ENCODE measurements at places on chromosomes 2 and 18.

- DNase-seq, result no peak
Observed at GRCh38 chr2:201452058-201452921, 750 bp downstream of the STRADB start.

GRCh38 chr2:74659462-74659861 is 5.4 kb downstream of the SEMA4F start:
- no peak for DNase-seq

- no peak for DNase-seq
Observed at GRCh38 chr2:189613077-189613636, 32.6 kb upstream of the SLC40A1 start.

DNA sequence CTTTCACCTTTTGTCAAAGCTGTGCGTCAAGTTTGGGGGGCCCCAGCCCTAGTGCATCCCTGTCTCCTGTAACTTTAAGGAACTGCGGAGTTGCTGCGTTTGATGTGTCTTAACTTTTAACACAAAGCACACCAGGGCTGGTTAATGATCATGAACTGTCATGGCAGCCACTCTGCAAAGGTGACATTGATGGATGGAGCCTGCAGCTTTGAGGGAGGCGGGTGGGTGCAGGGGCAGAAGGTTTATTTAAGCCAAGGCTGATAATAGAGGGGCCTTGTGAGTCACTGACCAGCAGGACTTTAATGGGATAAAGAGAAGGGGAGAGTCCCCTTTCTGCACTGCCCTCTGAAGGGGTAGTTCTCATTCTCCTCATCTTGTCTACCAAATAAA is 190.2 kb upstream of the GATA6 start:
- no peak for DNase-seq

- peak; percentile 13 for DNase-seq
Observed at GRCh38 chr2:144201126-144201525, 318.8 kb downstream of the ZEB2 start.

GRCh38 chr18:63444580-63444979 is 22.3 kb upstream of the VPS4B start:
- no peak for DNase-seq

DNA sequence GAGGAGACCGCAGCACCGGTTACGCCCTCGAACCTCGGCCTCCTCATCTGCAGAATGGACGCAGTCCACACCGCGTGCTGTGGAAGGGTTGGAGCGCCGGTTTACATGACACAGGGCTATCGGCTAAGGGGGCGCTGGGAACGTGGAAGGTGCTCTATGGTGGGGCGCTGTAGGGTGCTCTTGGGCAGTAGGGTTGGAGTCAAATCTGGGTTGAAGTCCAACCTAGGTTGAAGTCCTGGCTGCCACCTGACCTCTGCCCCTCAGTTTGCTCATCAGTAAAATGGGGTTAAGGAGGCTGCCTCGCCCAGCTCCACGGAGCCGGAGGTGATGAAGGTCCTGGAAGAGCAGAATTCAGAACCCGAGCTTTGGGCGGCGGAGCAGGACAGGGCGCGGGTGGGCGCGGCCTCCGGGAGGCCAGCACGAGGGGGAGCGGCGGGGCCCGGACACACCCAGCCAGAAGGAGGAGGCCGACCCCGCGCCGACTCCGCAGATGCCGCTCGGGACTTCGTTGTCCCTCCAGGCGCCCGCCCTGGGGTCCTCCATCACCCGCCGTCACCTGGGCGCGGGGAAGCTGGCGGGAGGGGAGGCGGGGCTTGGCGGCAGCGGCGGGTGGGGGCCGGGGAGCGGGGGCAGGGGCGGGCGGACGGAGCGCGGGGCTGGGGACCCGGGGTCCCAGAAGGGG is 558 bp upstream of the GAREM2 start:
- DNase-seq, result no peak

DNA sequence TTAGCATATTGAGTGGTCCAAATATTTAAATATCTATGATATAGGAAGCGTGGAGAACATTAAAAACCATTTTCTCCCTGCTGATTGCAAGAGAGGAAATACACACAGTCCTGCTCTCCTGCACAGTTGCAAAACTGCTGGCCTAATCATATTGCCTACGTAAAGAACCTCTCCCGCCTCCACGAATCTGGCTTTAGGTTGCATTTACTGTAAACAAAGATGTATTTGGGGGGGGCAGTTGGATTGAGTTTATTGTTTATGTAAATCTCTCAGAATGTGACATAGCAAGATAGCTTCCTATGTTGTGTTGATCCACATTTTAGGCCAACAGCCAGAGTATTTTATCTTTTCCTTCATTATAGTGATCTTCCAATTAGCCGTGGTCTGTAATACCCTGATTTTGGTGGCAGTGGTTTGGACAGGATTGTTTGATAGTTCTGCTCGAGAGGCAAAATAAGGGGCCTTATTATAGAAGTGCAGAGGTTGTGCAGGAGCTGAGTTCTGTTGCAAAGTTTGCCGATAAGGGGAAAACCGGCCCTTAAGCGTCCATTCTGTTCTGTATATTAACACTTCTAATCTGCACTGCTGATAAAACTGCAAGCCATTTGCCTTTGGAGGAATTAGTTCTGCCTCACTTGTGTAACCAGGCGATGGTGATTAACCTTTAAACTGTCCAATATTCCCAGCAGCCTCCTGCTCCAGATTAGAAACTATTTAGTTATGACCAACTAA is 101.6 kb upstream of the SIX3 start:
- no peak for DNase-seq

DNA sequence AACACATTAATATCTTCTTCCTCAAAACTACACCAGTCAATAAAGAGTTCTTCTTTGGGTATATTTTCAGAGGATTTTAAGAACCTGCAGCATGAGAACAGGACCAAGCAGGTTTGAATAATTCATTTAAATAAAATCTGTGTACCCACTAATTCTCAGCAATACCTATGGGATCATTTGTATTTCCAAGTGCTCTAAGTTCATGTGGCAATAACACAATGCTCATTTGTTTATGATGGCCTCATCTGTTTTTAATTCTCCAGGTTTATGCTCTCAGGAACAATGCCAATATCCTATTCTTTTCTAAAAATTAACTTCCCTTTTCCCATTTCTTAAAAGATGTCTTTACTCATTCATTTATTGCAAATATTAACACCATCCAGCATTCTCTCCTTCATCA is 264.7 kb downstream of the METTL4 start:
- DNase-seq, result no peak

- DNase-seq, result peak; percentile 31
Observed at GRCh38 chr2:60818272-60818671, 62.2 kb downstream of the PAPOLG start.

GRCh38 chr2:162226836-162227235 is 16.4 kb downstream of the FAP start:
- DNase-seq, result no peak

- no peak for DNase-seq
Observed at GRCh38 chr2:26606847-26607190, 34.3 kb downstream of the CIB4 start.

GRCh38 chr2:80815259-80815658 is 510.7 kb upstream of the LRRTM1 start:
- no peak for DNase-seq

GRCh38 chr18:52242711-52243110 is 97.3 kb upstream of the DCC start:
- no peak for DNase-seq

GRCh38 chr2:202718614-202719013 is 83.8 kb downstream of the FAM117B start:
- no peak for DNase-seq

- no peak for DNase-seq
Observed at GRCh38 chr2:219523031-219523671, 8.9 kb downstream of the ASIC4 start.

DNA sequence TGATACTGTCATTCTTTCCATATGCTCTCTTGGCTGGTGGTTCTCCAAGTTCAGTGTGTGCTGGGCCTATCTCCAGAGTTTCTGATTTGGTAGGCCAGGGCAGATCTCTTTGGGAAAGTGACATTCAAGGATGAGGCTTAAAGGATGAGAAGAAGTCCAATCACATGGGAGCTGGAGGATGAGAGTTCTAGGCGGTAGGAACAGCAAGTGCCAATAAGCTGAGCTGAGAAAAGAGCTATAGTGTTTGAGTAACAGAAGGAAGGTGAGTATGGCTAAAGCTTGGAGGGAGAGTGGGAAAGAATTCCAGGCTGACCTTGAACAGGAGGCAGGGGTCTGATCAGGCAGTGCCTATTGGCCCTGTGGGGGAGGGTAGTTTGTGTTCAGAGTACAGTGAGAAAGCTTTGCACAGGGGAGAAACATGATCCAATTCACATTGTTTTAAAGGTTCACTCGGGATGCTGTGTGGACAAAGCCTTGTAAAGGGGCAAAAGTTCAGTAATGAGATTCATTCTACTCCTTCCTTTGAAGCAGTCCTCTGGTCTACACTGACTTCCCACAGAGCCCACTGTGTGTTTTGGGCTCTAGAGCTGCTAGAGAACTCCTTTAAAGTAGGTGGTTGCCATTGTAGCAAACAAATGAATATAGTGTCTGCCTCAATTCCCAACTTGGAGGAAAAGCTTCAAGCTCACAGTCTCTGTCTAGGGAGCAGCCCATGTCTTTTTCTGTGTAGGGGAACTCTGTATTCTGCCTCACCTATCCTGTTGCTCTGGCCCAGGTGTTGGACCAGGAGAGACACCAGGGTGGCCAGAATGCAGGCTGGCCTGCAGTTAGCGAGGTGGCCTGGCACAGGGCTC is 81.8 kb downstream of the FASTKD2 start:
- no peak for DNase-seq

DNA sequence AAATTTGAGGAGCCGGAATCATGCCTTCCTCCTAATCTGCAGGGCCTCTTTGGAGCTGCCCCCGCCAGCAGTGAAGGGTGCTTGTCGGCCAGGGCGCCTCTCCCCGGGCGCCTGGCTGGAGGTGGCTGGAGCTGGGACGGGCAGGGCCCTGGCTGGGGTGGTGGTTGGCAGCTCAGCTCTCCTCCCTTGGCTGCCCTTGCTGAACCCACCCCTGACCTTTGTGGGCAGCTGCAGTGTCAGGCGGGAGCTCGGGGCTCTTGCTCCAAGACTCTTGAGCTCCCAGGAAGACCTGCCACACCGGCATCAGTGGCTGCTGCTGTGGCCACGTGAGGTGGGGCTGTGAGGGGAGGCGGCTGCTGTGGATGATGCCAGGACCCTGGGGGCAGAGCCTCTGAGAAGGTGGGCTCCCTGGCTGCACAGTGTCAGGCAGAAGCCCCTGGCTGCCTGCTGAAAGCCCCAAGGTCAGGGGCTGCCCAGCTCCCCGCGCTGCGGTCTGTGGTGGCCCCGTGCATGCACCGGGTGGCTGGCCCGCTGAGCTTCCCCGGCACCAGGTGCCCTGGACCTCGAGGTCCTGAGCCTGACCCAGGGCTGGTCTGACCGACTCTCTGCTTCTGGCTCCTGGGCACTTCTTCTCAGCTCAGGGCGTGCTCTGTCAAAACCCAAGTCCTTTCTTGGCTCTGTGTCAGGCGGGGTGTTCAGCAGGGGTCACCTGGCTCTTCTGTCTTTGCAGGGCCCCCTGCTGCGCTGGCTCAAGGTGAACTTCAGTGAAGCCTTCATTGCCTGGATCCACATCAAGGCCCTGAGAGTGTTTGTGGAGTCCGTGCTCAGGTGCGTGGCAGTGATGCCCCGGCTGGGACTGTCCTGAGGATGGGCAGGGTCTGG is 34.5 kb downstream of the PDIA6 start:
- no peak for DNase-seq

DNA sequence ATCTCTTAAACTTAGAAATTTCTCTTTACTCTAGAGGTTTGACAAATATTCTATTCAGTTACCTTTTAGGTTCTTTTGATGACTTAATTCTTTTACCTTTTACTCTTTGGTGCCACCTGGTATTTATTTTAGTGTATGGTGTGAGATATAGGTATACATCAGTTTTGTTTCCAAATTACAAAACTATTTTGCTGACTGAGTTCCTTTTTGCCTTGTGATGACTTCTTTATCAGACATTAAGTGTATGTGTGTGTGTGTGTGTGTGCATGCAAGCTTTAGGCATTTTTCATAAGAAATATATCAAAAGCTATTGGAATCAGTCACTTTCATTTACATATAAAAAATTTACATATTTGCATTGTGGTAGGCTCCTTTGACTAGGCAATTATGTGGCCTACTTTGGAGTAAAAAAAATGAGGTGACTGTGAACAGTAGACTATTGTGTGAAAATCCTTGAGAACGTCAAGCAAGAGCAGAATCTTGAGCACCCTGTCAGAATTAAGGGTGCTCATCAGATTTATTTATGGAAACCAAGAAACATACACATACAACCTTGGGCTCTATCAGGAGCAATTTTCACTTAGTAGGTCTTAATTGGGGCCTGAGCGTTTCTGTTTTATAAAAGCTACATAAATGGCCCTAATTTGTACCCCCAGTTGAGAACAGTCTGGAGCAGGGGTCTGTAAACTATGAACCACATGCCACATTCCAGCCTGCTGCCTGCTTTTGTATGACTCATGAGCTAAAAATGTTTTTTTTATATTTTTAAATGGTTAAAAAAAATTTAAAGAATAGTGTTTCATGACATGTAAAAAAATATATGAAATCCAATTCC is 415.9 kb downstream of the SLC4A3 start:
- DNase-seq, result no peak

DNA sequence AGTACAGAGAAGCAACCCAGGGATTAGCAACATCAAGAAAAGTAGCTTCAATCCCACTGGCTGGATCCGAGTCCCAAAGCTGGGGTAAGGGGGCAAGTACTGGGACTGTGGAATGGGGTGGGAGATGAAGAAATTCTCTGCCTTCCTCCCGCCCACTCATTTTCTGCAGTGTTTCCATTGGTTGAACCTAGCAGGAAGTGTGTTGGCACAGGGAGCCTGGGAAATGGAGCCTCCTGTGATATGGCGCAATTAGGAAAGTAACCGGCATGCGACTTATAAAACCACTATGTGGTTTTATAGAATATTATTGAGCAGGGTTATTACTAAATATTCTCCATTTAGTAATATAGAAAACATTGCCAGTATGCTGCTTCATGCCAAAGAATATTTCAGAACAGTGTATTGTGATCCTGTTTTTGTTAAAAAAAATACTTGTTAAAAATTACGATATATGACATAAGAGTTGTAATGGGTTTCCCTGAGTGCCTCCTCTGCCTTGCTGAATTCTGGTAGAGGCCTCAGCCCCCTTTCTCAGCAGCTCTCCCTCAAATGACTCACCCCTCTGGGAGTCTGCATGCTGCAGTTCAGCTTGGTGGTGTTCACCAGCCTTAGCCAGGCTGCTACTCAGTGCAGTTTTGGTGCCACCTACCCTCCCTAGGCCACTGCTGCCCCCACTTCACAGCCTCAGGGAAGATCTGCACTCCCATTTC is 60.5 kb downstream of the HK2 start:
- no peak for DNase-seq

DNA sequence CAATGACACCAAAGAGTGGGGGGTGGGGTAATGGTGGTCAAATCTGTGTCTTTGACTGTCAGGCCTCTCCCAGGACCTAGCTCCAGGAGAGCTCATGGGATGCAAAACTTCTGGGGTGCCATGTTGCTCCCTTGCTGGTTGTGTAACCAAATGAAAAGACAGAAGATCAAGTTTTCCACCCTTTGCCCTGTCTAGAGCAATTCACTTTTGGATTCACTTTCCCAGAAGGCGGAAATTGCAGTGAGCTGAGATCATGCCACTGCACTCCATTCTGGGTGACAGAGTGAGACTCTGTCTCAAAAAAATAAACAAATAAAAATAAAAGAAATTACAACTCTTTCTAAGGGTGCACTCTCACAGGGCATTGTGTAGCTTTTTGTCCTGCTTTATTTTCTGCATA is 34.9 kb upstream of the PLA2R1 start:
- DNase-seq, result no peak

Data from stimulated activated CD8-positive, alpha-beta memory T cell treated with anti-CD3 and anti-CD28 coated beads, Interleukin-2, amount 100 ng/mL, for 48 hours (primary cell).